ENCODE measurements at places on chromosomes 6 and 20. TPM values are rescaled to one million over a fixed set of nuclear protein-coding genes. Genes with fewer than 3 reads are reported as not detected.

DNA sequence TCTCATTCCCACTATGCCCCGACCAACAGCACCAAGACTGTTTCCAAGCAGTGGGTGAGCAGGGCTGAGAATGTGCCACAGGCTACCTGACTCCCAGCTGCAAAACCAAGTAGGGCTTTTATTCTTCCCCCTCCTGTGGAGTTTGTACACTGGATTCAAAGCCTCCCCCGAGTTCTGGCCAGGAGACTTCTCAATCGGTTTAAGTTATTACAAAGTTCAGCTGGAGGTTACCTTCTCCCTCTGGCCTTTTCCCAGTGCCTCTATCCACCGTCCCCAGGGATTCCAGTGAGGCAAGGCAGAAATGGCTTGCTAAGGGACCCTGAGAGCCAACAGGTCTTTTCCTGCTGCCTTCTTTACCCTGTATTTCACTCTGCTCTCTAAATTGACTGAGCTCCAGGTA lies 217.0 kb downstream of the ADGRG6 start:
- no peak for DNase-seq

- DNase-seq: no peak
Measured at GRCh38 chr20:4476903-4477500, 244.7 kb upstream of the PRND start.

GRCh38 chr6:15810618-15811017 lies 147.8 kb upstream of the DTNBP1 start:
- no peak for DNase-seq

DNA sequence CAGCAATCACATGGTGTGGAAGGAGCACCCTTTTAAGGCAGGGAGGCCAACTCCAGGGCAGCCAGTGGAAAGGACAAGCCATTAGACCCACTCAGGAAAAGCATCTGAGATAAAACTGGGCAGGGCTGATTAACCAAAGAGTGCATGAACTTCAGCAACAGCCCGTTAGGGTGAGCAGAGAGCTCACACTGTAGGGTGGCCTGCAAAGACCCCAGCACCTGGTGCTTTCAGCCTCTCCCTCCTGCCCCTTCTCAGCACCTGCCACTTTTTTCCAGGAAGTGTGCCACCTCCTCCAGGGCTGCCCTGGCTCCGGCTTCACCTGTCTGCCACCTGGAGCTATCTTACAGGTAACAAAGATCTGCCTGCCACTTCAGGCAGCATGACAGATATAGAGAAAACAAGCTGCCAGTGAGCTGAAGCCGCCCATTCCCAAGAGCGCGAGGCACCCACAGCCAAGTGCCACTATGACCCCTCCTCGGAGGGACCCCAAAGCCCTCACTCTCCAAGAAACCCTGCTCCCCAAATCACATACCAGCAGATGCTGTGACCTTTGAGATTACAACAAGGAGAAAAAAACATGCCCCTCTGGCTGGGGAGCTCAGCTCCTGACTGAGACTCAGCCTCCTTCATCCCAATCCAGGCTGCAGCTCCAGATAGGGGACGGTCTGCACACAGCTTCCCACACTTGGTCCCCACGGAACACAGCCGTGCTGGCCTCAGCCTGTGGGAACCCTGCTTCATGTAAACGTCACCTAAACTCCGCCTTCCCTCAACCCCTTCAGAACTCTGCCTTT lies 71.2 kb downstream of the ABHD12 start:
- DNase-seq: no peak

GRCh38 chr20:58416835-58417234 lies 27.8 kb downstream of the VAPB start:
- DNase-seq: no peak

- no peak for DNase-seq
Measured at GRCh38 chr6:156912431-156912830, 135.3 kb downstream of the ARID1B start.

GRCh38 chr6:41132254-41132653 lies 21.9 kb downstream of the TREML1 start:
- no peak for DNase-seq

The FARS2 gene
- 14.0 TPM for polyA plus RNA-seq

The LTB gene
- polyA plus RNA-seq: not detected

The ZC2HC1B gene
- polyA plus RNA-seq: not detected

The THBS2 gene
- polyA plus RNA-seq: 95.8 TPM

The SLC22A1 gene
- 0.10 TPM for polyA plus RNA-seq
